ENCODE measurements at places on chromosomes 3 and 15. TPM values are rescaled to one million over a fixed set of nuclear protein-coding genes. Genes with fewer than 3 reads are reported as not detected.

The LRRIQ4 gene
- not detected for total RNA-seq

The GADL1 gene
- not detected for total RNA-seq

The RUVBL1 gene
- total RNA-seq = 94.9 TPM

The LYZL4 gene
- total RNA-seq = not detected

The SPINK8 gene
- total RNA-seq = not detected

The ZNF620 gene
- total RNA-seq = 2.5 TPM

The PLCH1 gene
- 4.1 TPM for total RNA-seq

GRCh38 chr3:30516238-30516637, 90.2 kb upstream of the TGFBR2 start:
- H3K4me3 ChIP-seq = no peak overlapping the region
- no peaks in the 10 kb centered on the region for H3K36me3 ChIP-seq
- H3K27me3 ChIP-seq = no peaks in the 10 kb centered on the region
- DNase-seq = peak; percentile 52
- peaks cover 48% of the 10 kb centered on the region for H3K4me1 ChIP-seq

GRCh38 chr15:84079885-84080777, 155.4 kb upstream of the GOLGA6L4 start:
- DNase-seq = no peak
- no peak overlapping the region for H3K4me3 ChIP-seq
- no peak overlapping the region for H3K27ac ChIP-seq
- no peaks in the 10 kb centered on the region for H3K36me3 ChIP-seq
- no peaks in the 10 kb centered on the region for H3K27me3 ChIP-seq
- H3K4me1 ChIP-seq = peaks cover 39% of the 10 kb centered on the region

GRCh38 chr3:171984883-171985282, 54.5 kb upstream of the FNDC3B start:
- H3K4me3 ChIP-seq = no peak overlapping the region
- no peak for DNase-seq
- no peak overlapping the region for H3K27ac ChIP-seq

GRCh38 chr15:78979456-78980320, 34.8 kb upstream of the CTSH start:
- H3K36me3 ChIP-seq = no peaks in the 10 kb centered on the region
- peaks cover 5% of the 10 kb centered on the region for H3K4me1 ChIP-seq
- no peaks in the 10 kb centered on the region for H3K27me3 ChIP-seq
- peak overlapping the region; percentile 19 for H3K27ac ChIP-seq
- peak; percentile 92 for DNase-seq

GRCh38 chr3:110494728-110495127, 576.9 kb upstream of the NECTIN3 start:
- DNase-seq = no peak
- no peaks in the 10 kb centered on the region for H3K4me1 ChIP-seq
- no peaks in the 10 kb centered on the region for H3K27me3 ChIP-seq

- H3K36me3 ChIP-seq = no peaks in the 10 kb centered on the region
- DNase-seq = no peak
- H3K27me3 ChIP-seq = no peaks in the 10 kb centered on the region
- no peak overlapping the region for H3K4me3 ChIP-seq
These were observed 21.9 kb downstream of the MEGF11 start for GRCh38 chr15:66231394-66232266.

- H3K4me1 ChIP-seq = peaks cover 72% of the 10 kb centered on the region
- H3K4me3 ChIP-seq = 0 out of 2 replicates have a peak overlapping the region, but pooled peaks have one; percentile 0
- no peaks in the 10 kb centered on the region for H3K27me3 ChIP-seq
- H3K27ac ChIP-seq = peak overlapping the region; percentile 99
- H3K36me3 ChIP-seq = peaks cover 12% of the 10 kb centered on the region
These were observed 70.4 kb downstream of the WWTR1 start for GRCh38 chr3:149587383-149587782.

DNA sequence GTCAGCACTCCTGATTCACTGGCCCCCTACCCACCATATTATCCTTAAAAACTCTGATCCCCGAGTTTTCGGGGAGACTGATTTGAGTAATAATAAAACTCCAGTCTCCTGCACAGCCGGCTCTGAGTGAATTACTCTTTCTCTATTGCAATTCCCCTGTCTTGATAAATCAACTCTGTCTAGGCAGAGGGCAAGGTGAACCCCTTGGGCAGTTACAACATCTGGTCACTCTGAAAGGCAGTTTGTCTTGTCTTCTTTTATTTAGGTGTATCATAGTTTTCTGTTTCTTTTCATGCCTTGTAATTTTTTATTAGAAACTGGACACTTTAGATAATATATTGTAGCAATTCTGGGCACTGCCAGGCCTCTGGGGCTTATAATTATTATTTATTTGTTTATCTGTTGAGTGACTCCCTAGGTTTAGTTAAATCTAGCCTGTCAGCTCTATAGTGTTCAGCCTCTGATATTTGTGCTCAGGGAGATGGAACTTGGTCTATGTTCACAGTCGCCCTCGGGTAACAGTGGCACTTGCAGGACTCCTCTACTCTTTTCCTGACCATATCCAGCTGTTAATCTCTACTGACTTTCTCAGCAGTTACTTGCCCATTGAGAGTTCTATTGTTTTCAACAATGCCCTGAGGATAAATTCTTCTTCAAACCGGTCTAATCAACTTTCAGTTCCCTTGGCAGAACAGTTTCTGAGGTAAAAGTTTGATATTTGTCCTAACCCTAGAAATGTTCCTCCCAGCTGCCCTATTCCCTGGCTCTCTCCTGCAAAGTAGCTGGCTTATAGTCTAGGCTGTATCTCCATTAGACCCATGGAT, 15.5 kb upstream of the PLAAT1 start:
- peaks cover 54% of the 10 kb centered on the region for H3K27me3 ChIP-seq
- H3K4me3 ChIP-seq = no peak overlapping the region
- H3K4me1 ChIP-seq = no peaks in the 10 kb centered on the region
- DNase-seq = no peak
- H3K27ac ChIP-seq = no peak overlapping the region

DNA sequence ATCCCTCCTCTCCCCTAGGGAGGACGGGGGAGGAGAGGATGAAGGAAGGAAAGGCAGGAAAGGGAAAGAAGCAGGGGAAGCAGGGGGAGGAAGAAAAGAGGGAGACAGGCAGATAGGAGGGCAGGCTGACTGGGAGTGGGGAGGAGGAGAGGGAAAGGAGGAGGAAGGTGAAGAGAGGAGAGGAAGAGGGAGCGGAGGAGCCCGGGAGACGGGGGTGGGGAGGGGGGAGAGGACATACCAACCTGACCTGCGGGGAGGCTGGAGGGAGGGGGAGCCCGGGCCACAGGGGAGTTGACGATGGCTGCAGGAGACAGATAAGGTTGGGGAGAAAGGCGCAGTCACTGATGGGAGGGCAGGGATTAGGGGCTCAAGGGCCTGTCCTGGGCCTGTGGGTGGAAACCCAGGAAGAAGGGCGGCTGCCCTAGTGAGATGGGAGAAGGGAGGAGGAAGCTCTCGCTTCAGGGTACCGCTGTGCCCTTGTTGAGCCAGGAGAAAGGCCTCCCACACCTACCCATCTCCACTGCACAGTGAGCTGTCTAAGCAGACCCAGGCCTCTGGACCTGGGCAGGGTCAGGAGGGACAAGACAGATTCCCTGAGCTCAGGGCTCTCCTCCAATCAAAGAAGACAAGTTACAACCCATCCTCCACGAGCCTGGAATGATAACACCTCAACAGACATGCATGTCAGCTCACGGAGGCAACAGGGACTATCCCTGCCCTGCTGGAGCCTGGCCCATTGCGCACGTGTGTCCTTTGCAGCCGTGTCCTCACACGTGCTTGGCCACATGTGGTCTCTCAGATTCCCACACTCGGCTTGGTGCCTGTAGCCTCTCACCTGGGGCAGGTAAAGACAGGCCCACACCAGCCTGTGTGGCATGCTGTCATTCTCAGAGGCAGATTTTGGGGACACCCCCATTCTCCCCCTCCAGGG, 27.9 kb downstream of the C3orf18 start:
- H3K27ac ChIP-seq = no peak overlapping the region
- peaks cover 31% of the 10 kb centered on the region for H3K27me3 ChIP-seq
- H3K36me3 ChIP-seq = no peaks in the 10 kb centered on the region
- no peak for DNase-seq

DNA sequence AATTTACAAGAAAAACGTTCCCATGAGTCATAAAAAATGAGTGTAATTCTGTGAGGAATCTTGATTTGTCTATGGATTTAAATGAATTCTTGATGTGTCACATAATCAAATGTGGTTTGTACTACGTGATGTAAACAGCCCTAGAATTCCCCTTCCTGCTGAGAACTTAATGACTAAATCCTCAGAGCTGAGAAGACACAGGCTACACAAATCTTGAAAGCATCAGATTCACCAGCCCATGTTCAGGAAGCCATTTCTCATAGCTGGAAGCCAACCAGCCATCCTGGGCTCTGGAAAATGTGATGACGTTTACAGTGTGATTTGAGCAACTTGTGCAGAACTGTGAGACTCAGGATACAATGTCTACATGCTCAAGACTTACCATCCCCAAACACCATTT, 193.7 kb upstream of the MME start:
- peak overlapping the region; percentile 71 for H3K27ac ChIP-seq
- H3K36me3 ChIP-seq = no peaks in the 10 kb centered on the region
- peaks cover 16% of the 10 kb centered on the region for H3K4me1 ChIP-seq
- peak overlapping the region; percentile 8 for H3K4me3 ChIP-seq

- no peak overlapping the region for H3K4me3 ChIP-seq
- no peak overlapping the region for H3K27ac ChIP-seq
- H3K36me3 ChIP-seq = no peaks in the 10 kb centered on the region
- DNase-seq = peak; percentile 37
- H3K4me1 ChIP-seq = no peaks in the 10 kb centered on the region
These were observed 742.0 kb upstream of the CCDC54 start for GRCh38 chr3:106635271-106635670.

DNA sequence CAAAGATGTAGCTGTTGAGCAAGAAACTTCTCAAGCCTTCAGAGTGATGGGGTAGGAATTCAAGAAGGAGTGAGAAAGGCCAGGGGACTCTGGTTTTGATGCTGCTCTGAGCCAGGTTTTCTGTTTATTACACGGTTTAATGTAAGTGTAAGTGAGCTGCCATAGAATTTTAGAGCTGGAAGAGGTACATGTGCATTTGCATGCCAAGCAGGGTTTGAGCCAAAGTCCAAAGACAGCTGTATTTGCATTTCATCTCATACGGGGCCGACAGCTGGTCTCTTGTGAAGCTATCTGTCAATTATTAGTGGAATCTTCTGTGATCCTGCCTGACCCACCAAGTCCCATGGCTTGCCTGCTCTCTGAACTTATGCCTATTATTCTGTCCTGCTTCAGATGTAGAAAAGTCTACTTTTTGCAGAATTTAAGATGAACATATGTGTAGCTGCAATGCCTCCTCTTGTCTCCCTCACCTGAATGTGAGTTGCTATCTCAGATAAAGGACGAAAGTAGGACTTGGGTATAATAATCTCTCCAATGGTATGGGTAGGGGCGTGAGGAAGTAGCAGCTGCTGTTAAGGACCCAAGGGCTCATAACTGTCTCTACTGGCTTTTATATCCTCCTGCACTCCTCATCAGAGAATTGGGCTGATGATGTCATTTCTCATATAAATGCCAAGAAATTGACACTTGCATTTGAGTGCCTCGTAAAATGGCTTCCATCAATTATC, 160.0 kb downstream of the SQOR start:
- DNase-seq = no peak
- no peaks in the 10 kb centered on the region for H3K27me3 ChIP-seq
- no peaks in the 10 kb centered on the region for H3K4me1 ChIP-seq
- H3K36me3 ChIP-seq = no peaks in the 10 kb centered on the region

Measured in PC-3 (cell line).